Activated B cell treated with CpG ODN at 0.5 μM for 24 hours (primary cell): ENCODE measurements at places on chromosomes 2 and 18. TPM values are rescaled to one million over a fixed set of nuclear protein-coding genes. Genes with fewer than 3 reads are reported as not detected.

RNASEH1 gene
- total RNA-seq, result 27.4 and 28.5 TPM in 2 replicates

ABCG5 gene
- total RNA-seq, result not detected in 2 replicates

FEV gene
- total RNA-seq, result not detected in 2 replicates

CD8A gene
- 0.18 and 0.24 TPM in 2 replicates for total RNA-seq

EFEMP1 gene
- total RNA-seq, result not detected in 2 replicates

DYNC1I2 gene
- total RNA-seq, result 52.0 and 54.6 TPM in 2 replicates

KIF1A gene
- not detected in 2 replicates for total RNA-seq

RTP5 gene
- total RNA-seq, result 0.12 TPM in 1 of 2 replicates, not detected in the other

KRTCAP3 gene
- total RNA-seq, result 6.3 and 10.0 TPM in 2 replicates

CNTNAP5 gene
- not detected in 2 replicates for total RNA-seq

IMP4 gene
- total RNA-seq, result 121 and 140 TPM in 2 replicates

ACTR3 gene
- total RNA-seq, result 638 and 639 TPM in 2 replicates

EIF2AK3 gene
- total RNA-seq, result 28.2 and 28.6 TPM in 2 replicates

ARHGEF4 gene
- total RNA-seq, result 0.29 and 0.39 TPM in 2 replicates

GATA6 gene
- not detected in 2 replicates for total RNA-seq

INHBB gene
- not detected in 2 replicates for total RNA-seq

FOSL2 gene
- 2.7 and 3.8 TPM in 2 replicates for total RNA-seq

HEATR5B gene
- total RNA-seq, result 42.6 and 50.3 TPM in 2 replicates

HJURP gene
- 1.0 and 1.5 TPM in 2 replicates for total RNA-seq

GPAT2 gene
- total RNA-seq, result 4.5 and 4.9 TPM in 2 replicates

DSG4 gene
- not detected in 2 replicates for total RNA-seq

LOXL3 gene
- total RNA-seq, result 1.4 and 2.3 TPM in 2 replicates

POTEJ gene
- total RNA-seq, result not detected in 2 replicates

PLCD4 gene
- total RNA-seq, result 0.64 and 1.0 TPM in 2 replicates

LCT gene
- not detected in 2 replicates for total RNA-seq

PIEZO2 gene
- total RNA-seq, result not detected in 2 replicates

LHCGR gene
- total RNA-seq, result not detected in 2 replicates

TMEM237 gene
- 2.8 and 4.0 TPM in 2 replicates for total RNA-seq

ASPRV1 gene
- 0.47 and 0.56 TPM in 2 replicates for total RNA-seq

PCARE gene
- total RNA-seq, result not detected in 2 replicates

PTH2R gene
- 0.29 and 0.34 TPM in 2 replicates for total RNA-seq
